NCI-H2081 treated with DMSO at 0.1 percent for 48 hours (cell line): ENCODE measurements at places on chromosomes 7 and 10.

GRCh38 chr7:69893906-69894305 lies 295.6 kb downstream of the AUTS2 start:
- peak; percentile 54 for DNase-seq

- no peak for DNase-seq
Observed at GRCh38 chr10:126094537-126094936, 198.2 kb downstream of the FANK1 start.

GRCh38 chr10:86182595-86182994 lies 184.0 kb downstream of the GRID1 start:
- DNase-seq: no peak

DNA sequence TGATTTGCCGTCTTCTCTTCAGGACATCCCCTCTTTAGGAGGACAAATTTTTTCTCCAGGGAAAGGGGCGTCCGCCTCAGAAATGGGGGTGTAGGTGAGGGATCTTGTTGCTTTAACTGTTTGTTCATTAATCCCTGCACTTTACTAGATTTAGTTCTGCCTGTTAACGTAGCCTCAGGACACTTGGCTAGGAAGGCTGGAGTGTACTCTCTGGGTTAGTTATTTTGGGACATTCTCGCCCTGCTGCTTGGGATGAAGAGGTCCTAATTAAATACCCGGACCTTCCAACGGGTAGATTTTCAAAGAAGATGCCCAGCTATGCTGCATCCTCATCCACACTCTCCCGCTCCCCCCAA lies 552 bp upstream of the ZNF365 start:
- no peak for DNase-seq

DNA sequence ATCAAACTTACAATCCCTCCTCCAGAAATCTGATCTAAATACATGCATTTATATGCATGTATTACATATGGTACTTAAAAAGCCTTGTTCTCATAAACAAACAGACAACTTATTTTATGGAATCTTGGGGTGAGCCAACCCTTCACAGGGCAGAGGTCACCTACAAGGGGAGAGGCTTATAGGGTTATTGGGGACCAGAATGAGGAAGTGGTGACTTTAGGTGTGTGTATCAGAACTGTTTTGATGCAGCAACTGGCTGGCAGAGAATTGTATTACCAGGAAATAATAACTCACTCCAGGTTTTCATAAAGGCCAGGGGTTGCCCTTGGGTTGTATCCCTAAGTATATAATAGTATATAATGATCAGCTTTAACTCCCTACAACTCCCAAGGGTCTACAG lies 91.1 kb downstream of the SVIL start:
- no peak for DNase-seq

GRCh38 chr7:140674899-140675701 lies 2.4 kb downstream of the ADCK2 start:
- DNase-seq: no peak

DNA sequence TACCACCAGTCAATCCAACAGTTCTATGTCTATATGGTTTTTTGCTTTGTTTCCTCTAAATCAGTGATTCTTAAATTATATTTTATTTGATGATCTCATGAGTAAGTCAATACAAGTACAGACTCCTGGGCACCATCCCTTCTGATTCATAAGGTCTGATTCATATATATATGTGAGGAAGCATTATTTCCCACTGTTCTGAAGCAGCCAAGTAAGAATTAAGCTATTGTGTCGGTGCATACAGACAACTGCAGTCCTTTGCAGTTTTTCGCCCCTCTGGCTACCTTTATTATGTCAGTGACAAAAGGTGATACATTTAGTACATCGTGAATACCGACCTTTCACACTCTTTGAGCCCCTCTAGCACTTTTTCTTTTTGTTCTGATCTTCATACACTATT lies 1079.6 kb upstream of the C7orf33 start:
- no peak for DNase-seq

DNA sequence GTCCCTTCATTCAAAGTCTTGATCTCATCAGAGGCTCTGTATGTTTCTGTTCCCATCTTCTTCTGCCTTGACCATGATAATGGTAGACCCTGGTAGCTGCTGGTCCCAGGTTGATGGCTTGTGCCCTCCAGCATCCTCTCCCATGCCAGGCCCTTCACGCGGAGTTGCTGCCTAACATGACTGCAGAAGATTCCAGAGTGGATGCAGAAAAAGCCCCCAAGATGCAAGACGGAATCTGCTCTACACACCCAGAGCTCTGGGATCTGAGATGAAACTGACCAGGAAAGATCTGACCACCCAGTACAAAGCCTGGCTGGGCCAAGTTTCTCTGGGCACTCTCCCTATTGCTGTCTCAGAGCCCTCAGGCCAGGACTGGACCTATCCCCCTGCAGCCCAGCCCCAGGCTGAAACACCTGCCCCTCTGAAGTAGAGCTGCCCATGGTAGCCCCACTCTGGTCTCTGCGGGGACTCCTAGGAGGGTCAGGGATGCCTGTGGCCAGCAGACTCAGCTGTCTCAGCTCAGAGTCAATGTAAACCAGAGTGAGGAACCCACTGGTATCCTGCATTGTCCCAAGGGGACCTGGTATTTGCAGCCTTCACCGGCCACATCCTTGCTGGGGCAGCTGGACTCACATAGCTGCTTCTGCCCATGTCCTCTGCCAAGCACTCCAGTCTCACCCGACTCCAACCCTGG lies 9.5 kb upstream of the FRMD4A start:
- no peak for DNase-seq

- no peak for DNase-seq
Observed at GRCh38 chr7:39459636-39460035, 106.6 kb upstream of the YAE1 start.
